ENCODE measurements at places on chromosomes 4 and X.

DNA sequence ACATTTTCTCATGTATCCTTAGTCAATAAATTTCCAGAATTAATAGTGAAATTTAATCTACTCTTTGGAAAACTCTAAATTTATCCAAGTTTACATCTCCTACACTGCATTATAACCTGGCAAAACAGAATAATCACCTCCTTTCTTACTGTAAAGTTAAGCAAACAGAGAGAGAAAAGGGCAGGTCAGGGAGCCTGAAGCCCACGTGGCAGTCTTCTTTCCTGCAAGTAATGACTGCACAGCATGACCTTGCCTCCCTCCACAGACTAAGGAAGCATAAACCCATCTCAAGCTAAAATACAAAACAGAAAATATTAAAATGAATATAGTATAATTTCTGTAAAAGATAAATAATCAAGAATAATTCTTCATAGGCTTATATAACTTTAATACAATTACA, 1153.0 kb downstream of the C4orf33 start:
- DNase-seq: no peak

DNA sequence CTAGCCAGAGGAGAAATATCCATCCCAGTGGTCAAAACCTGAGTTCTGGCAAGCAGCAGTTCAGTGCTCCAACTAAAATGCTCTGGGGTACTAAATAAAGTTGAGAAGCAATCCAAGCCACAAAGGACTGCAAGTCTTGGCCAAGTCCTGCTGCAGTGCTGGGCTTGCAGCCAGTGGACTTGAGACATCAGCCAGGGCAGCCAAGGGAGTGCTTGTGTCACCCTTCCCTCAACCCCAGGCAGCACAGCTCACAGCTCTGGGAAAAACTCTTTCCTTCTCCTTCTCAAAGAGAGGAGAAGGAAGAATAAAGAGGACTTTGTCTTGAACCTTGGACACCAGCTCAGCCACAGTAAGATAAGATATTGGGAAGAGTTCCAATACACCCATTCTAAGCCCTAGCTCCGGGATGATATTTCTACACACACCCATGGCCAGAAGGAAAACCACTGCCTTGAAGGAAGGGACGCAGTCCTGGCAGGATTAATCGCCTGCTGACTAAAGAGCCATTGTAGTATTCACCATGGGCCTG, 99.8 kb downstream of the PTCHD1 start:
- DNase-seq: no peak

GRCh38 chrX:72621163-72621562, 48.5 kb upstream of the HDAC8 start:
- no peak for DNase-seq

- no peak for DNase-seq
These were observed 6.3 kb downstream of the MEPE start for GRCh38 chr4:87838890-87839591.

- no peak for DNase-seq
These were observed 14.7 kb downstream of the LARP7 start for GRCh38 chr4:112651641-112652040.

DNA sequence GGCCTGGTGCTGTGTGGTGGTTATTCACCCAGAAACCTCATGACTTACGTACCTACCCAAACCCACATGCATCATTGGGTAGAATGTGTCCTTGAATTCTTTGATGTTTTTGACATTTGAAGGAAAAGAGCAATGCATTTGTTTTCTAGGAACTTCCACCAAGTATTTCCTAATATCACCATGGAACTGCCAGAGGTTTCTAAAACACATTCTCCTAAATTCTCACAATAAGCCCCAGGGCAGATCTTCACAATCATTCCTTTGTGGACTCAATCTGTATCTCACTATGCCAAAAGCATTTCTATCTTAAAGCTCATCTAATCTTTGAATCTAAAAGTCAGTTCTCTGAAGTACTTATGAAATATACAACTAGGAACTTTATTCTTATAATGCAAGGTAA, 8.3 kb upstream of the ODAM start:
- DNase-seq: no peak

DNA sequence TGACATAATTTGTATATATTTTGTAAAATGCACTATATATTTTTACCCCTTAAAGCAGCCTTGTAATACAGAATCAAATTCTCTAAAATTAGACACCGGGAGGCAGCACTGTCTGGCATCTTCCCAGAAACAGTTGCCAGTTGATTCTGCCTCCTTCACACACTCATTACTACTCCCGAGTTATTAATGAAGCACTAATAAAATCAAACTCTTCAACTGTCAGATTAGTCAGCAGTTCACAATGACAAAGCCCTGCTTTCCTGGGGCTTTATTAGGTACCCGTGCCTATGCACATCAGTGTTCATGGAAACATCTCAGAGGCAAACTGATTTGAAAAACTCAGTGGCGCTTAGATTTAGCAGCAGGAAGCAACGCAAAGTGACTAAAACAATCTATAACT, 103.5 kb upstream of the VEGFC start:
- no peak for DNase-seq

DNA sequence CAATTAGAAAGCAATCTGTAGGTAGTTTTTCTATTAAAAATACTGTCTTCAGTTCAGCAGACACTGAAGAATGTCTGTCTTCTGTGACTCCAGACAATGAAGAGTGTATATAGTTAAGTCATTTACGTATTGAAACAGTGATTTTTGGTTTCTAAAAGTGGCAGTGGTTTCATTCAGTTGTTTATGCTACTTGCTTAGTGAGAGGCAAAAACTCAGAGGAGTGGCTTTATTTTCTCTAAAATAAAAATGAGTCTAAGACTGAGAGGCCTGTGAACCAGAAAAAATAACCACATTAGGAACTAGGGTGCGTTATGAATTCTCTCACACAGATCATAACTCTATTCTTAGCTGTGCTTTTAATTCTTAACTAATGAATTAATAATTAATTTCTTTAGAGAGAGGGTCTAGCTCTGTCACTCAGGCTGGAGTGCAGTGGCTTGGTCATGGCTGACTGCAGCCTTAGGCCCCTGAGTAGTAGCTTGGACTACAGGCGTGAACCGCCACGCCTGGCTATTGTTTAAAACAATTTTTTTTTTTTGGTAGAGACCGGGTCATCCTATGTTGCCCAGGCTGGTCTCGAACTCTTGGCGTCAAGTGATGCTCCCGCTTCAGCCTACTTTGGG, 31.4 kb downstream of the FREM3 start:
- DNase-seq: no peak

GRCh38 chrX:105502336-105502735, 281.8 kb upstream of the TEX13A start:
- no peak for DNase-seq

GRCh38 chrX:12994321-12994720, 19.4 kb downstream of the TMSB4X start:
- no peak for DNase-seq

GRCh38 chrX:133435544-133436124, 20.3 kb upstream of the GPC4 start:
- DNase-seq: no peak

GRCh38 chr4:68257719-68258118, 12.2 kb upstream of the TMPRSS11B start:
- no peak for DNase-seq

DNA sequence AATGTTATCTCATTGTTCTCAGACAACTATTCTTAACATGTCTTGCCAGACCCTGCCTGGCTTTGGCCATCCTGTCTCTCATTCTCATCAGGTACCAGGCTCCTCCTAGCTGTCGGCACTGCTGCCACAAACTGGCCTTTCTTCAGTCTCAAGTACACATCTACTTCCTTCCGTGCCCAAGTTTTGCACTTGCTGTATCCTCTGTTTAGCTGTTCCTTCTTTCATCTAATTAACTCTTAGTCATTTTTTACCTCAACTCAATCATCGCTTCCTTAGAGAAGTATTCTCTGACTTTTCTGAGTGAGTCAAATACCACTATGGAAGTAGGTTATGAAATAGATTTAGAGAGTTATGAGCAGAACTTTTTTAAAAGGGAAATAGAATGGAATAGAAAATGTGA, 19.7 kb downstream of the CXCL3 start:
- DNase-seq: no peak

- no peak for DNase-seq
These were observed 60.9 kb upstream of the TXK start for GRCh38 chr4:48194971-48195370.

DNA sequence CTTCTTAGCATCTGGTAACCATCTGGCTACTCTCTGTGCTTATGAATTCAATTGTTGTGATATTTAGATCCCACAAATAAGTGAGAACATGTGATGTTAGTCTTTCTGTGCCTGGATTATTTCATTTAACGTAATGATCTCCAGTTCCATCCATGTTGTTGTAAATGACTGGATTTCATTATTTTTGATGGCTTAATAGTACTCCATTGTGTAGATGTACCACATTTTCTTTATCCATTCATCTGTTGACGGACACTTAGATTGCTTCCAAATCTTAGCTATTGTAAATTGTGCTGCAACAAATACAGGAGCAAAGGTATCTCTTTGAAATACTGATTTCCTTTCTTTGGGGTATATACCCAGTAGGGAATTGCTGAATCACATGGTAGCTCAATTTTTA, 30.0 kb upstream of the TMEM47 start:
- DNase-seq: no peak

DNA sequence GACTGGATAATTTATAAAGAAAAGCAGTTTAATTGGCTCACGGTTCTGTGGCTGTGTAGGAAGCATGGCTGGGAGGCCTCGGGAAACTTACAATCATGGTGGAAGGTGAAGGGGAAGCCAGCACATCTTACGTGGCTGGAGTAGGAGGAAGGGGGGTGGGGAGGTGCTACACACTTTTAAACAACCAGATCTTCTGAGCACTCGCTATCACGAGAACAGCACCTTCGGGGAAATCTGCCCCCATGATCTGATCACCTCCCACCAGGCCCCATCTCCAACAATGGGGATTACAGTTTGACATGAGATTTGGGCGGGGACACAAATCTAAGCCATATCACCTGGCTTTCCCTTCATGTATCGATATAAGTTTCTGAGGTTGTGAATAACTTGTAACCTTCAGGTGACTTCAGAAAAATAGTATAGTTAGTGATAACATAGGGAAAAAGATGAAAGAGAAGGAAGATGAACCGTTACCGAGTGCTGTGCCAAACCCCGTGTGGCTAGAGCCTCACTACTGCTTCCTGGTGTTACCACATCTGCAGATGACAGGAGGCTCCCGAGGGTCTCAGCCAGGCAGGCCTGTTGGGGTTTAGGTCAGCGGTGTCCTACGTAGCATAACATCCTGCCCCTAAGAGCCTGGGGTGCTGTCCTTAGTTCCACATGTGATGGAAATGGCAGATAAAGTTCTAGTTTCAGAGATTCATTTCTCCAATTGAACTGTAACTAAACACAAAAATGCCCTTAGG, 103.5 kb downstream of the TNIP2 start:
- no peak for DNase-seq

DNA sequence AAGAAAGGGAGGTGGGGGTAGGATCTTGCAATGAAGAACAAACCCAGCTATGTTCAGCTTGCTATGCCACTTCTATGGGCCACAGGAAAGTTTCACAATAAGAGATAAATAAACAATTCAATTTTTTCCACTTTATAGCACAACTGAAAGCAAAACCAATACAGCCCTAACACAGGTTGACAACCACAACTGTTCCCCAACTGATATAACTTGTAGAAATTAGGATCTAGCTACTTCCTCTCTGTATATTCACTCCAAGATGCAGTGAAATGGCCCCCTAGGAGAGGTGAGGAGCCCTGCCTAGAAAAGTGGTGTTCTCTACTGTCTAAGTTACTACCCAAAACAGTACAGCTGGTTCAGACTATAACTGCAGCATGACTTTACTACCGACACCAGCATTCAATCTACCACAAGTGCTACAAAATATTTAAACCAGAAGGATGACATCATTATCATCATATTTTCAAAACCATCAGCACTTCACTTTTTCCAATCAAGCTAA, 77.0 kb downstream of the FBXW7 start:
- no peak for DNase-seq

DNA sequence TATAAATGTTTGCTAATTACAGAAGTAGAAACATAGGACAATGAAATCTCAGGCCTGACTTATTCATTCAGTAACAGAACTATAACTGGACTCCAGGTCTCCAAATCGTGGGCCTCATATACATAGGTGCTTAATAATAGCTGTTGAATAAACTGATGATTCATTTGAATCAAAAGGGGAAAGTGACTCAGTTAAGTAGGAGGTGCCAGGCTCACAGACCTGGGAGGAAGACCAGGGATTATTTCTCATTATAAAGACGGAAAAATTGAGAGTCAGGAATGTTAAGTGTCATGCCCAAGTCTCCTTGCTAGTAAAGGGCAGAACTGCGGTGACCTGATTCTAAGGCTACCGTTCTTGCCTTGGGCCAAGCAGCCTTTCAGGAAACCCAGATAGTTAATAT, 131.5 kb downstream of the HS3ST1 start:
- no peak for DNase-seq

- no peak for DNase-seq
These were observed 25.0 kb downstream of the COL4A5 start for GRCh38 chrX:108464604-108465003.

DNA sequence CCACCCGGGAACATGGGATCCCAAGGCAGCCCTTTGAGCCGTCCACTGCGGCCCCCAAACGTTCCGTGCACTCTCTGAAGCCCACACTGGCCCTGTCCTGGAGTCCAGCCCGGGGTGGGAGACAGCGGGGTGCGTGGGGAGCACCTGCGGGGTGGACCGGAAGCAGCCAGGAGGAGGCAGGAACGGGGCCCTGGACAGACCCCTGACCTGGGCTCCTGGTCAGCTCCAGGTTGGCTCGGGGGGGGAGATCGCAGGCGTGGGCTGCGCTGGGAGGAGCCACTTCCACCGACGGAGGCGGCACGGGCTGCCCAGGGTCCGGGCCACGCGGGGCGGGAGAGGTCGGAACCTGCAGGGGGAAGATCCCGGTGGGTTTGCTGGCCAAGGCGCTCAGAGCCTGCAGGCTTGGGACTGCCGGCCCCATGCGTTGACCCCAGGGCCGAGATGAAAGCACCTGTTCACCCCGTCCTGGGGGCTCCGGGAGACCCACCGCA, 5.7 kb upstream of the PLCXD1 start:
- no peak for DNase-seq

- DNase-seq: no peak
These were observed 74.7 kb downstream of the TRAM1L1 start for GRCh38 chr4:117010671-117011070.

- DNase-seq: no peak
These were observed 157.2 kb downstream of the CFAP299 start for GRCh38 chr4:80492761-80493160.

- no peak for DNase-seq
These were observed 6.8 kb upstream of the IQSEC2 start for GRCh38 chrX:53288189-53288588.

- no peak for DNase-seq
These were observed 14.3 kb downstream of the ABLIM2 start for GRCh38 chr4:8144359-8144758.
